Progenitor cell of endocrine pancreas (in vitro differentiated cells): ENCODE measurements at places on chromosomes 2 and 18. TPM values are rescaled to one million over a fixed set of nuclear protein-coding genes. Genes with fewer than 3 reads are reported as not detected.

GRCh38 chr2:102803041-102803896 lies 41.4 kb downstream of the TMEM182 start:
- DNase-seq: no peak
- H3K4me3 ChIP-seq: no peak overlapping the region
- H3K27me3 ChIP-seq: no peaks in the 10 kb centered on the region
- no peaks in the 10 kb centered on the region for H3K4me1 ChIP-seq
- H3K36me3 ChIP-seq: peaks cover 50% of the 10 kb centered on the region

GRCh38 chr18:44388329-44388728 lies 292.4 kb upstream of the SETBP1 start:
- no peaks in the 10 kb centered on the region for H3K27me3 ChIP-seq
- H3K36me3 ChIP-seq: no peaks in the 10 kb centered on the region
- H3K4me3 ChIP-seq: no peak overlapping the region
- H3K27ac ChIP-seq: no peak overlapping the region

DNA sequence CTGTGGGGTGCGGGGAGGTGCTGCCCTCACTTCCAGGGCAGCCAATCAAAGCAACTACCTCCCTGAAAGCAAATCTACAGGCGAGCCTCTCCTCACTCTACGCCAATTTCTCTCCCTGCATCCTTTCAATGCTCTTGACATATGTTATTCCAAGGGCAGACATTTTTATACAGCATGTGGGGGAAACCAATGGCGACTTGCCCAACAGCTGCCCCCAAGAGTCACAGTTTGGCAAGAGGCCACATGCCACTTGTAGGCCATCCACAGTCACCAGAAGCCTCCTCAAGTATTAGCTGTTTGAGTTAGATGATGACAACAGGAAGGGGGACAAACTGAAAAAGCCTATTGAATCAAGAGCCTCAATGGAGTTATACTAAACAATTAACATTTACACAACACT lies 114.6 kb downstream of the MYO5B start:
- H3K4me1 ChIP-seq: peaks cover 2% of the 10 kb centered on the region
- no peak overlapping the region for H3K4me3 ChIP-seq
- DNase-seq: no peak
- H3K27me3 ChIP-seq: no peaks in the 10 kb centered on the region

DNA sequence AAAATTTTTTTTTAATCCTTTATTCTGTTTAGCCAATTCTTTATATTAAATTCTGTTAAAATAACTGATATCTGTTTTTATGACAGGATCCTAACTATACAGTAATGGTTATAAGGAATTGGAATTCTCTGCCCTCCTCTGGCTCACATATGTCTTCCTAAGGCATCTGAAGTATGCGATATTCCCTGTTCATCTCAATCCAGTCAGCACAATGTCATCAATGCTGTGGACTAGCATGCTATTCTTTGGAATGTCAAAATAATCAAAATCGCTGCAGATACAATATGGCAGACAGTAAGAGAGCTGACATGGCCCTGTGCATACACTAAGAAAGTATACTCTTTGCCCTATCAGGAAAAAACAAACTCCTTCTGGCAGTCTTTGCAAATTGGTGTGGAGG lies 107.6 kb downstream of the AP1S3 start:
- no peak for DNase-seq
- no peaks in the 10 kb centered on the region for H3K27me3 ChIP-seq
- peaks cover 11% of the 10 kb centered on the region for H3K4me1 ChIP-seq
- no peak overlapping the region for H3K4me3 ChIP-seq
- no peak overlapping the region for H3K27ac ChIP-seq
- H3K36me3 ChIP-seq: no peaks in the 10 kb centered on the region

The TMEM214 gene
- total RNA-seq: 54.0 and 55.2 TPM in 2 replicates
